ENCODE measurements at places on chromosomes 4 and X. TPM values are rescaled to one million over a fixed set of nuclear protein-coding genes. Genes with fewer than 3 reads are reported as not detected.
A peak's percentile ranks its signal among the peaks of the same experiment; 100 is the strongest.

GRCh38 chrX:30533266-30533665 lies 44.3 kb downstream of the TASL start:
- no peaks in the 10 kb centered on the region for H3K36me3 ChIP-seq
- DNase-seq: no peak
- no peaks in the 10 kb centered on the region for H3K4me1 ChIP-seq
- H3K4me3 ChIP-seq: no peak overlapping the region
- H3K27me3 ChIP-seq: no peaks in the 10 kb centered on the region

The SPANXB1 gene
- not detected for total RNA-seq

DNA sequence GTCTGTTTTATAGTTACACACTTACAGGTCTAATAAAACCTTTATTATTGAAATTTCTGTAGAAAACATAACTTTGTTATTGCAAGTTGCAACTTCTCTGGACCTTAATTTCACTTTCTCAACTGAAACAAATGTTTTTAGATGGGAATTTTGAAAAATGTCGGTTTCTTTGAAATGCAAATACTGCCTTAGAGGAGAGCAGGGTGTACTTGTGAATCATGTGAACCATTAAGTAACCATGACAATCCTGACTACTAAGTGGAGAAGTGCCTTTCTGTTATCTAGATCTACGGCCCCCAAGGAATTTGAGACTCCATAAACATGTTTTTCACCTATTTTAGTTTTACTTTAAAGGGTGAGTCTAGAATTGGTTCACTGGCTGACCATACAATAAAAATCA lies 8.5 kb upstream of the ARMCX2 start:
- H3K4me3 ChIP-seq: no peak overlapping the region
- H3K27me3 ChIP-seq: no peaks in the 10 kb centered on the region
- no peaks in the 10 kb centered on the region for H3K4me1 ChIP-seq
- DNase-seq: no peak
- no peaks in the 10 kb centered on the region for H3K36me3 ChIP-seq

DNA sequence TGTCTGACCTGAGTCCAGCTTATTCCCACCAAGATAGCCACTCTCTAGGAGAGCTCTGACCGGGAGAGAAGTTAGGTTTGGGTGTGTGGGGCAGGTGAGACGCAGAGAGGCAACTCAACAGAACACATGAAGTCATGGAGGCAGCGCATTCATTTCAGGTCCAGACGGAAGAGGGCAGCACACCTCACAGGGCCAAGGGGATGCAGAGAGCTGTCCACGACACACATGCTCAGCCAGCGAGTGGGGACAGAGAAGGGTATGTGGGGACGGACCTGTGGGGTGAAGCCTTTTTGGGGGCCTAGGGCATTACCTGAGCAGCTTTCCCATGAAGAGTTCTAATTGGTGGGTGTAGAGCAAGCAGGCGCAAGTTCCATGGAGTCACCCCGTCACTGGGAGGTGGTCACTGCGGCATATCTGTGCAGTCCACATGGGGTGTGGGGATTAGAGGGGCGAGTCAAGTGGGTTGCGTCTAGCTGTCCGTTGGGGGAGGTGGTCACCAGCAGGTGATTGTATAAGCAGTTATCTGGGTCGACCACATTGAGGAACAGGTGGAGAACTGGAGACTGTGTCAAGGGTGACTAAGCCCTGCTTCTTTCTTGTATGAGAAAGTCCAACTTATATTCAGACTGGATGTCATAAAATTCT lies 24.3 kb upstream of the UXT start:
- no peak overlapping the region for H3K4me3 ChIP-seq
- no peaks in the 10 kb centered on the region for H3K4me1 ChIP-seq
- H3K36me3 ChIP-seq: no peaks in the 10 kb centered on the region
- no peak for DNase-seq
- no peak overlapping the region for H3K27ac ChIP-seq

GRCh38 chrX:155215443-155216178 lies 649 bp upstream of the VBP1 start:
- H3K27ac ChIP-seq: peak overlapping the region; percentile 93
- H3K27me3 ChIP-seq: no peaks in the 10 kb centered on the region
- DNase-seq: no peak
- H3K36me3 ChIP-seq: no peaks in the 10 kb centered on the region
- H3K4me3 ChIP-seq: peak overlapping the region; percentile 75

The CT83 gene
- not detected for total RNA-seq

The PPEF2 gene
- 0.33 TPM for total RNA-seq

The CENPVL2 gene
- not detected for total RNA-seq

The CRMP1 gene
- 4.4 TPM for total RNA-seq

The HPGDS gene
- 0.54 TPM for total RNA-seq

The BTK gene
- 6.4 TPM for total RNA-seq

GRCh38 chr4:182143822-182144625 lies 99.2 kb upstream of the TENM3 start:
- H3K27me3 ChIP-seq: no peaks in the 10 kb centered on the region
- no peaks in the 10 kb centered on the region for H3K36me3 ChIP-seq
- DNase-seq: no peak
- H3K27ac ChIP-seq: peak overlapping the region; percentile 62
- H3K4me3 ChIP-seq: peak overlapping the region; percentile 75
- peaks cover 20% of the 10 kb centered on the region for H3K4me1 ChIP-seq

DNA sequence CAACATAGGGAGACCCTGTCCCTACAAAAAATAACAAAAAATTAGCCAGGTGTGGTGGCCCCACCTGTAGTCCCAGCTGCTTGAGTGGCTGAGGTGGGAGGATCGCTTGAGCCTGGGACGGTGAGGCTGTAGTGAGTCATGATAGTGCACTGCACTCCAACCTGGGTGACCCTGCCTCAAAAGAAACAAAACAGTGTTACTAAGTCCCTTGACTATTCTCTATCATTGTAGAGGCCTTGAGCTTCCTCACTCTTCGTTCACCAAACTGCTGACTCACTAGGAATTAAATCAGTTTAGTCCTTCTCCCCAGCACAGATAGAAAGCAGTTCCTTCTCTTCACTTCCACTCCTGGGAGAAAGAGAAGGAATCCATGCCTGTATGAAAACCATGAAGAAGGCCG lies 14.5 kb downstream of the CDS1 start:
- peaks cover 4% of the 10 kb centered on the region for H3K27me3 ChIP-seq
- no peaks in the 10 kb centered on the region for H3K36me3 ChIP-seq
- DNase-seq: no peak
- H3K27ac ChIP-seq: no peak overlapping the region
- H3K4me3 ChIP-seq: no peak overlapping the region
- no peaks in the 10 kb centered on the region for H3K4me1 ChIP-seq

DNA sequence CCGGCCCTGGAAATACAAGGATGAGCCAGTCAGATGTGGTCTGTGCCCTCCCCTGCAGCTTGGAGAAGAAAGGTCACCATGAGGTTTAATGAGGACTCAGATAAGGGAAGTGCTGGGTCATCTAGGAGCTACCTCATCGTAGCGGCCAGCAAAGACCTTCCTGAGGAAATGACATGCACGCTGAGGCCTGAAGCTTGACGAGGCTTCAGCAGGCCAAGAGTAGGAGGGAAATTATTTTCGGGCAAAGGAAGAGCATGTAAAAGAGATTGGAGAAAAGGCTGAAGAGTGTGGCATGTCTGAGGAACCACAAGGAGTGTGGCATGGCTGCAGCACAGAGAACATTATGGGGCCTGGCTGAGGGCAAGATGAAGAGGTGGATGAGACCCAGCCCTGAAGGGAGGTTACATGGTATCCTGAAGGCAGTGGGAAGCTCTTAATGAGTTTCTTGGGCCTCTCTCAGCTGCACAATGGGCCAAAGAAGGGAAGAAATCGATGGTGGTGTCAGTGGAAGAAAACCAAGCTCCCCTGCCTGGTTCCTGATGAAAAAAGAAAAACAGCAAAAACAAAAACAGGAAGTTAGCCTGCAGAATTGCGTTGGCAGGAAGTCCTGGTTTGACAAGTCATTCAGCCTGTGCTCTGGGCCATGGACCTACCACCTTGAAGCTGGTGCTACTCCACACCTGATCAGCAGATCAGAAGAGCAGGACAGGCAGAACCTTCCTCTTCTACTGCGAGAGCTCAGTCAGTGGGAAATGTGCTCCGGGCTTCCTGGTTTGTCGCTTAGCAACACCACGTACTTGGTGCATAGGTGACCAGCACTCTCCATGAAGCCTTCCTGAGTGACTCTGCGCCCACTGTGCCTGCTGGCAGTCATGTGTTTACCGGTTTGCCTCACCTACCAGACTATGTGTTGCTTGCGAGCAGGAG lies 134.5 kb upstream of the KLF3 start:
- DNase-seq: no peak
- peaks cover 28% of the 10 kb centered on the region for H3K4me1 ChIP-seq
- H3K27me3 ChIP-seq: no peaks in the 10 kb centered on the region
- H3K27ac ChIP-seq: no peak overlapping the region
- no peaks in the 10 kb centered on the region for H3K36me3 ChIP-seq
- no peak overlapping the region for H3K4me3 ChIP-seq

DNA sequence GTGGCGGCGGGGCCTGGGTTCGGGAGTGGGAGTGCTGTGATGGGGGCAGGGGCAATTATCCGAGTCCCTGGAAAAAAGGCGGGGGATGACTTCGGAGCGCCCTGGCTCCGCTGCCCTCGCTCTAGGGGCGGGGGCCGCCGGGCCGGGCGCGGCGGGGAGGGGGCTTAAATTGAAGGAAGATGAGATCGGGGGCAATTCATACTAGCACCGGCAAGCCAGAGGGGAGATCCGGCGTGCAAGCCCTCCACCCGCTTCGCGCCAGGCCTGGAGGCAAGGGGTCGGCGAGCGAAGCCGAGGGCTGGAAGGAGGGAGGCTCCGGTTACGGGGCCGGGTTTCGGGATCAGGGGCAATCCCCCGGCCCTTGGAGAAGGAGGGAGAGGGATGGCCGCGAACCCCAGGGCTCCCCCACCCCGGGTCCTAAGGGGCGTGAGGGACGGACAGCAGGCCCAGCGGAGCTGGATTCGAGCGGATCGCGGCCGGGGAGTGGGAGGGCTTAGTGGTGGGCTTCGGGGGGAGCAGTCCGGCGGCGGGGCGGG lies 1.2 kb downstream of the BCORL1 start:
- no peaks in the 10 kb centered on the region for H3K27me3 ChIP-seq
- H3K4me3 ChIP-seq: no peak overlapping the region
- H3K4me1 ChIP-seq: peaks cover 6% of the 10 kb centered on the region
- H3K36me3 ChIP-seq: no peaks in the 10 kb centered on the region
- no peak overlapping the region for H3K27ac ChIP-seq
- peak; percentile 65 for DNase-seq

DNA sequence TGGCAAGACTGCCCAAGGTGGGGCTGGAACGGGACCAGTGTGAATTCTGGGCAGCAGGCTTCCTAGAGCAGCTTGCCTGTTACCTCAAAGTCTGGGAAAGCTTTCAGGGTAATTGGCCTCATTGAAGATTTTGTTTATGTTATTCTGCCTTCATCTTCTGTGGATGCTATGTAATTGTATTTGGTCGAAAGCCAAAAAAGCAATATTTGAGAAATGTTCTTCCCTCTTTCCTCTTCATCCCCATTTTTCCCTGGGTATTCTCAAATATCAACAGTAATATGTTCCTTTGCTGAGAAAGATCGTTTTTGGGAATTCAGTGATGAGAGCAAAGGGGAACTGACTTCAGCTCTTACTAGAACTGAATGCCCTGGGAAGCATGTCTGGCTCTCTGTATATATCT lies 12.9 kb downstream of the TMEM131L start:
- DNase-seq: no peak
- H3K4me3 ChIP-seq: no peak overlapping the region
- H3K4me1 ChIP-seq: no peaks in the 10 kb centered on the region
- H3K27ac ChIP-seq: peak overlapping the region; percentile 61
- H3K36me3 ChIP-seq: peaks cover 4% of the 10 kb centered on the region
- no peaks in the 10 kb centered on the region for H3K27me3 ChIP-seq

- H3K4me1 ChIP-seq: peaks cover 5% of the 10 kb centered on the region
- H3K27me3 ChIP-seq: no peaks in the 10 kb centered on the region
- no peak overlapping the region for H3K27ac ChIP-seq
- no peak for DNase-seq
These were observed 59.0 kb downstream of the WWC2 start for GRCh38 chr4:183158062-183158461.

The TMPRSS11B gene
- not detected for total RNA-seq

GRCh38 chrX:134418317-134419113 lies 41.5 kb upstream of the HPRT1 start:
- no peak overlapping the region for H3K4me3 ChIP-seq
- H3K36me3 ChIP-seq: peaks cover 24% of the 10 kb centered on the region
- H3K27me3 ChIP-seq: no peaks in the 10 kb centered on the region

DNA sequence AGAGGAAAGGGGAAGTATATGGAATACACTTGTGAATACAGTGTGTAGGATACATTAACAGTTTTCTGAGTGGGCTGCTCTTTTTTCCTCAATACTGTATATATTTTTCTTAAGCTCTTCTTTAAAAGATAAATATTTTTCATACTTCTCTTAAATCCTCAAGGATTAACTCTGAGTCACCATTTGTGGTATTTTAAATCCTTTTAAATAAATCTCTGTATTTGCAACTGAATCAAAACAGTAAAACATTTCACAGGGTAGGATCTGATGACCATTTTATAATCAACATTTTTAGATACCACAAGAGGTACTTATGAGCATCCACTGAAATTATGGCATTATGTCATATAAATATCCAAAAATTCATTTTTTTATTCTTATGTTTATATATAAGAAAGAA lies 87.6 kb downstream of the GAB1 start:
- H3K27ac ChIP-seq: no peak overlapping the region
- no peaks in the 10 kb centered on the region for H3K4me1 ChIP-seq

- no peak for DNase-seq
- H3K27me3 ChIP-seq: no peaks in the 10 kb centered on the region
- H3K36me3 ChIP-seq: no peaks in the 10 kb centered on the region
- H3K27ac ChIP-seq: no peak overlapping the region
These were observed 239.2 kb upstream of the DDX53 start for GRCh38 chrX:22760513-22761057.

DNA sequence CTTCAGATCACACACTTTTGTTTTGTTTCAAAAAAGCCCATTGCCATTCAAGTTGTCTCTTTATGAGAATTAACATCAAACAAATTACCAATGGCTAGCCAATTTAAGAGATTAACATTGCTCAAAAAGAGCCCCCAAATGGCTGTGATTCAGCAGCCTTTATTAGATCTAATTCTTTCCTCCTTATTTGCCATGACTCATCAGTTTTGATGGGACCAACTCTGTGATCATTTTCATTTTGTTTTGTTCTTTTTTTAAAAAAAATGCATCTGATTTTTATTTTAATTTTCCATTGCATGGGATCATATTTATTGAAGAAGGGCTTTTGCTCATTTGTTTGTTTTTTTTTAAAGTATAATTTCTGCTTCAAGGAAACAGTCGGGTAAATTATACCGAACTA lies 161.6 kb upstream of the FRMPD4 start:
- no peaks in the 10 kb centered on the region for H3K4me1 ChIP-seq
- DNase-seq: no peak
- H3K36me3 ChIP-seq: no peaks in the 10 kb centered on the region

The TMSB15B gene
- 10.5 TPM for total RNA-seq

The EVC gene
- 27.7 TPM for total RNA-seq

DNA sequence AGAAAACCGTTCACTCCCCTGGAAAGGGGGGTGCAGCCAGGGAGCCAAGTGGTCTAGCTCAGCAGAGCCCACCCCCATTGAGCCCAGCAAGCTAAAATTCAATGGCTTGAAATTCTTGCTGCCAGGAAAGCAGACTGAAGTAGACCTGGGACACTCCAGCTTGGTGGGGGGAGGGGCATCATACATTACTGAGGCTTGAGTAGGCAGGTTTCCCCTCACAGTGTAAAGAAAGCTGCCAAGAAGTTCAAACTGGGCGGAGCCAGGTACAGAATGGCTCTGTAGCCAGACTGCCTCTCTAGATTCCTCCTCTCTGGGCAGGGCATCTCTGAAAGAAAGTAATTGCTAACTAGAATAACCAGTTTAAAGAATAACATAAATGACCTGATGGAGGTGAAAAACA lies 372.3 kb upstream of the F9 start:
- no peaks in the 10 kb centered on the region for H3K27me3 ChIP-seq
- H3K4me1 ChIP-seq: no peaks in the 10 kb centered on the region
- DNase-seq: no peak
- H3K27ac ChIP-seq: no peak overlapping the region
- H3K4me3 ChIP-seq: no peak overlapping the region
- H3K36me3 ChIP-seq: no peaks in the 10 kb centered on the region
